ENCODE measurements at places on chromosomes 7 and 10.

GRCh38 chr10:5534051-5534821 lies 9.5 kb downstream of the CALML3 start:
- DNase-seq, result no peak

GRCh38 chr7:106644999-106645398 lies 16.0 kb downstream of the CCDC71L start:
- no peak for DNase-seq

- DNase-seq, result no peak
Measured at GRCh38 chr7:155461631-155462030, 3.7 kb downstream of the EN2 start.

DNA sequence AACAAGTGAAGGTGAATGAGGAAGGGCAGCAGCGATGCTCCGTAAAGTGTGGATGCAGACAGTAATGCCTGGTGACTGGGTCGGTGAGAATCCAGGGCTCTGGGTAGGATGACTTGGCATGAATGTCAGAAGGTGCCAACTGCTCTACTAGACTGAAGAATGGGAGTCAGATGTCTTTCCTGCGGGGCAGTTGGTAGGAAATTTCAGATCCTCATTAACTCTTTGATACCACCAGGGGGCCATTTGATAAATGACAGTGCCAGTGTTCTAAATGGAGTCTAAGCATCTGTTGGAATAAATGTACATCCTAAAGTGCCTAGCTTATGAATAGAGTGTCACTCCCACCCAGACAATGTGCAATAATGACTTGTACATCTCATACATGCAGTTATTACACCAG lies 462.0 kb downstream of the GRM8 start:
- no peak for DNase-seq
